Neural progenitor cell (in vitro differentiated cells): ENCODE measurements at places on chromosomes 4 and X. TPM values are rescaled to one million over a fixed set of nuclear protein-coding genes. Genes with fewer than 3 reads are reported as not detected.

VEGFC gene
- total RNA-seq = 1.3 and 1.6 TPM in 2 replicates

UCHL1 gene
- 535 and 638 TPM in 2 replicates for total RNA-seq

YIPF7 gene
- not detected in 2 replicates for total RNA-seq

CT45A9 gene
- not detected in 2 replicates for total RNA-seq

TRIM60 gene
- not detected in 2 replicates for total RNA-seq
